ENCODE measurements at places on chromosomes 7 and 10.

DNA sequence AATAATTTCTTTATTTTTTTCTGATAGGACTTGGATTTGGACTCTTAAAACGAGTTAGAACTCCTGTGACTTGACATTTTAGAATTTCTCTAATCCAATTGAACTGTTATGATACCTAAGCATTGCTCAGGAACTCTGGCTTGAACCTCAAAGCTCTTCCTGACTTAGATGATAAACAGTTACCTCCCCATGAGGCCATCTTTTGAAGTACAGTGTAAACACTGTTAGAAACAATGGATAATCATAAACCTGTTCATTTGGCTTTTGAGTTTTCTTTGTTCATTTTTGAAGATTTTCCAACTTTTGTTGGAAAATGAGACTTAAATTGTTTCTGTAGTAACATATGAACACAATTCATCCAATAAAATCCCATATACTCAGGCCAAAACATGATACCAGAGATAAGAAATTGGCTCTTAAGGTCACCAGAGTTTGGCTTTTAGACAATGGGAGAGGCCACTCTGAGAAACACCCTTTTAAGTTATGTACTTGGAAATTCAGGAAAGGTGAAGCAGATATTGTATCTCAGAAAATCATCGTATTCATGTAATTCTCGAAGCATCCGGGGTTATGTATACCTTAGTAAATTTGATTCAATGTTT, 59.6 kb downstream of the RUNDC3B start:
- no peak for DNase-seq

DNA sequence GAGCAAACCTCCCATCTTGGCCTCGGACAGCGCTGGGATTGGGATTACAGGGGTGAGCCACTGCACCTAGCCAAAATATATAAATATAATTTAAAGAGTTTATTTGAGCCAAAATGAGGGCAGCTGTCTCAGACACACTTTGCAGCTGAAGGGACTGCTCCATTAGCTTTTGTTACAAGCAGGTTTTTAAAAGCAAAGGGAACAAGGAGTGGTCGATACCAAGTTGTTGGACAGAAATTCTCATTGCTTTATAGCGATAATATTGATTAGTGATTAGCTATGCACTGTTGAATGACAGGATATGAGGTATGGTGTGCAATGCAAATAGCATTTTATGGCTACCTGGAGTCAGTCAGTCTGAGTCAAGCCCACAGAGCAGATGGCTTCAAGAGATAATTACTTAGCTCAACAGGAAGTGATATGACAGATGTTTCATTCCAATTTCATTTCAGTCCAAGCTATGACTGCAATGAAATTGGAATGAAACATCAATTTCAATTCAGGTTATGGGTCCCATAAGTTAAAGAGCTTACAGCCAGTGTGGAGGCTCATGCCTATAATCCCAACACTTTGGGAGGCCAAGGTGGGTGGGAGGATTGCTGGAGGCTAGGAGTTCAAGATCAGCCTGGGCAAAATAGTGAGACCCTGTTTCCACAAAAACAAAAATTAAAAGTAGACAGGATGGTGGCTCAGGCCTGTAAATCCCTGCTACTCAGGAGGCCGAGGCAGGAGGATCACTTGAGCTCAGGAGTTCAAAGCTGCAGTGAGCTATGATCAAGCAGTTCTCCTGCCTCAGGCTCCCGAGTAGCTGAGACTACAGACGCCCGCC, 23.1 kb downstream of the TYW1 start:
- DNase-seq = no peak

DNA sequence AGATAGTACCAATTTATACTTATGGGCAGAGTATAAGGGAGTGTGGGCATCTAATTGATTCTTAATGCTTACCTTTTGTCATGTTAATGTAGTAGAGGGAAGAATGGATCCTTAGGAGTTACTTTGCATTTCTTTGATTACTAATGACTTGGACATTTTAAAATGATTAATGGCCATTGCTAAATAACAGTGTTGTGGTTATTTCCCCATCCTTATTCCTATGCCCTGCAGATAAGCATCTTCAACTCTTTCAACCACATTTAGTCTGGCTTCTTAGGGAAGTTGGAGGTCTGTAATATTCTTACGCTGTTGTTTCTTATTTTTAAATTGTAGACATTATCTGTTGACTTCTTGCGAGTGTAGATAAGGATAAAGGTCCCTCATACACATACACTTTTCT, 37.2 kb downstream of the KAT6B start:
- no peak for DNase-seq

DNA sequence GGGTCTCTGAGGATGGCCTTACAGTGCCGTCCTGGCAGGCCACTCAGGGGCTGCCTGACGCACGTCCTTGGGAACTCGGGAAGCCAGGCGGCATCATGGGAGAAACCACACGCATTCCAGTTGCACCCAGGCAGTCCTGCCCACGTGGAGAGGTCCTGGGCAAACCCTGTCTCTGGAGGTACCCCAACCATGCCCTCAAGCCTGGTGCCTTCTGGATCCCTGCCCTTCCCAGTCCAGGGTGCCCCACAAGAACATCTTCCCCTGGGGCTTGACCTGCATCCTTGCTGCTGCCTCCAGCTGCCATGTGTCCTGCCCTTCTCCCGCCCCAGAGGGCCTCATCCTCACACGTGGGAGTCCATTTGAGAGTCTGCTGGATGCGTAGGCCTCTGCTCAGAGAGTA, 200.3 kb upstream of the PPP2R2D start:
- no peak for DNase-seq

DNA sequence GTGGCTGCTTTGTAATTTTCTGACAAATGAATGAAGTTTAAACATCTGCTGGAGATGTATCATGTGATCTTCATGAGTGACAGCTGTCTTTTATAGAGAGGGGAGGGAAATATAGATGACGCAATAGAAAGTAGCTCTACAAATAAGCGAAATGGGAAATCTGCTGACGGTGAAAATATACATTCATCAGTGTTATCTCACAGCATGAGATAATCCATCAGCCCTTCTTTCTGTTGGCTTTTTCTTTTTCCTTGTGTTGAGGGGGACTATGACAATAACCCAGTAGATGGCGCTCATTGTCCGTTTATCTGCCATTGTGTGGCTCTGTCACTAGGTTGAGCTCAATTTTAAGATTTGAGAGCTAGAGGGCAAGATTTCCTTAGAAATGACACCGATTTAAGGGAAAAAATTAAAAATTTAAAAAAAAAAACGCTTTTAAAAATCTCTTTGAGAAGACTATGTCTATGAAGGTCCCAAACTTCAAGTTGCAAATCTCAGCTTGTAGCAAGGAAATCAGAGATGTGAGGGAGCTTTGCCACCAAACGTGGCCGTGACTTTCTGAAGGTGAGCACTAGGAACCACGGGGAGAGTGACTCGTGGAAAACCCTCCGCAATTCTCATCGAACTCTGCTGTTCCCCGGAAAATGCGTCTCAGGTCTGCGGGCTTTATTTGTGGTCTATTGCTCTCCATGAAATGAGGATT, 114.6 kb upstream of the SFMBT2 start:
- DNase-seq = peak; percentile 33

DNA sequence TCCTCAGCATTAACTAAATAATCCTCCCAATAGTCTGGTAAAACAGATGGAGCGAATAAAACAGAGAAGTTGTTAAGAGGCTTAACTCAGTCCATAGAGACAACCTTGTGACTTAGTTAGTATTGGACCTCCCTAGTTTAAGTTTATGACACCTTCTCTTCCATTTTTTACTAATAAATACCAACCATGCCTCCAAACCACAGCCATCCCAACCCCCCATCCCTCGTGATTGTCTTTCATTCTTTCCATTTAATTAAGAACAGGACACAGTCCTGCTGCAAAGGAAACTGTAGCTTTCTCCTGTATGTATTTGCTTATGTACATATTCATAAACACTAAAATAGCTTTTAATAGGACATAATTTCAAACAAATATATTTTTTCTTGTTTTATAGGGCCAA, 238.2 kb downstream of the SEMA3D start:
- DNase-seq = no peak
